ENCODE measurements at places on chromosomes 2 and 18.
A peak's percentile ranks its signal among the peaks of the same experiment; 100 is the strongest.

GRCh38 chr2:122182616-122183355 is 427.3 kb downstream of the TSN start:
- H3K4me1 ChIP-seq = no peaks in the 10 kb centered on the region
- no peak for DNase-seq
- H3K27me3 ChIP-seq = no peaks in the 10 kb centered on the region
- no peak overlapping the region for H3K4me3 ChIP-seq

DNA sequence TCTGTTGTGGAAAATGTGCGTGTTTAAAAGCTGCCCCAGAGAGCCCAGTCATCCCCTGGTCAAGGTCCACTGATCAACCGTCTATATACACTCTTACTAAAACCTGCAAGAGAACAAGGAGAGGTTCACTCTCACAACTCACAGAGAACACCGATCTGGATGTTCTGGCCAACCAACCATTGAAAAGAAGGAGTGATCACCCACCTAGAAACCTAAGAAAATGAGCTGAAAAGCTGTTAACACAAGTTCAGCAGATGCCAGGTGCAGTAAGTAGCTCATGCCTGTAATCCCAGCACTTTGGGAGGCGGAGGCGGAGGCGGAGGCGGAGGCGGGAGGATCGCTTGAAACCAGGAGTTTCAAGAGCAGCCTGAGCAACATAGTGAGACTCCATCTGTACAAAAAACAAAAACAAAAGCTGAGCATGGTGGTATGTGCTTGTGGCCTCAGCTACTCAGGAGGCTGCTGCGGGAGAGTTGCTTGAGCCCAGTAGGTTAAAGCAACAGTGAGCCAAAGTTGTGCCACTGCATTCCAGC is 14.5 kb downstream of the ATG16L1 start:
- H3K4me1 ChIP-seq = no peaks in the 10 kb centered on the region
- no peaks in the 10 kb centered on the region for H3K27me3 ChIP-seq
- H3K27ac ChIP-seq = no peak overlapping the region

DNA sequence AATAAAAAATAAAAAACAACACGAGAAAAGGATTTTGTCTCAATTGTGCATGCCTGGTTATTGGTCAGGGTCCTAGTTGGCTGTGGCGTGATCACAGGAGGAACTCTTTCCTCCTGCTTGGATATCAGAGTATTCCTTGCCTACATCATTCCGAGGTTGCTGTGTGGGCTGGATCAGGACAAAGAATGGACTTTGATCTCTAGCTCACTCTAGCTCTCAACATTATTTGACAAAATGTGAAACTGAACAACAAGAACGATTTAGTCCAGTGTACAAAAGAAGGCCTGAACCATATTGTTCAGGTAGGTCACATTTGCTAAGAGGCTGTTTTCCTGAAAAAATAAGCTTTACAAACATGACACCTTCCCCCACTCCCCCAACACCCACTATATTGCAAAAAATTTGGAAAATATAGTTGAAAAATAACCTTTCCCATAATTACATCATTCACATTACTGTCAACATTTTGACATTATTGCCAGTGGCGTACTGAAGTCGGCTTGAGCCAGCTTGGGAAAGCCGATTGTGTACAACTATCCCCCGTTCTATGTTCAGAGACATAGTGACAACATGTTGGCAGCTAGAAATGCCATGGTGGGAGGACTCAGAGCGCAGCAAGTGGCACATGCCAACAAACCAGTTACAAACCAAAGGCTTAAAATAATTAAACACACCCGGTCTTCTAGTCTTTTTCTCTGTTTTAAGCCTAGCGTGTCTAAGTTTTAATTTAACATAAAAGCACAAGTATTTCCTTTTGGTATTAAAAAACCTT is 179.0 kb downstream of the LPIN1 start:
- H3K4me3 ChIP-seq = no peak overlapping the region
- H3K27me3 ChIP-seq = peaks cover 16% of the 10 kb centered on the region
- H3K27ac ChIP-seq = no peak overlapping the region

GRCh38 chr2:128624956-128625355 is 306.3 kb upstream of the HS6ST1 start:
- peaks cover 3% of the 10 kb centered on the region for H3K27me3 ChIP-seq
- H3K4me1 ChIP-seq = peaks cover 34% of the 10 kb centered on the region
- H3K27ac ChIP-seq = no peak overlapping the region
- H3K36me3 ChIP-seq = no peaks in the 10 kb centered on the region
- no peak for DNase-seq
- H3K4me3 ChIP-seq = no peak overlapping the region

GRCh38 chr2:230901006-230901405 is 24.0 kb downstream of the GPR55 start:
- DNase-seq = no peak
- no peaks in the 10 kb centered on the region for H3K4me1 ChIP-seq
- H3K4me3 ChIP-seq = no peak overlapping the region
- H3K36me3 ChIP-seq = no peaks in the 10 kb centered on the region

DNA sequence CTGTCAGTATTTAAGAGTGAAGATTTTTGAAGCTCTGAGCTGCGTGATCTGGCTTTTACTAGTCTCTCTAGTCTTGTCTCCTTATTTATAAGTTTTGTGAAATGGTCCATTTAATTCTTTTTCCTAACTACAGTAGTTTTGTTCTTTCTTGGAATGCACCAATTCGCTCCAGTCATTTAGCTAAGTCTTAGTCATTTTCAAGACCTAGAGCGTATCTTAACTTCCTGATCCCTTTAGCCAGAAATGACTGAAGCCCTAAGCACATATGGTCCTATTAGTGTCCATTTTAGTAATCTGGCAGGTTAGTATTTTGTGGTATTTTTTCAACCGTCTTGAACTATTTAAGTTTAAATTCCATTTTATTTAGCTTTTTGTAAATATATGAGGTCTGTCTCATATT is 3.6 kb downstream of the BIRC6 start:
- H3K4me3 ChIP-seq = no peak overlapping the region
- peaks cover 1% of the 10 kb centered on the region for H3K4me1 ChIP-seq
- H3K27me3 ChIP-seq = no peaks in the 10 kb centered on the region
- DNase-seq = peak; percentile 56

- no peaks in the 10 kb centered on the region for H3K36me3 ChIP-seq
- H3K27me3 ChIP-seq = no peaks in the 10 kb centered on the region
- no peak overlapping the region for H3K27ac ChIP-seq
- H3K4me3 ChIP-seq = no peak overlapping the region
Measured at GRCh38 chr2:437756-438393, 150.0 kb upstream of the ALKAL2 start.

GRCh38 chr2:150413366-150413765 is 74.1 kb downstream of the RND3 start:
- H3K36me3 ChIP-seq = no peaks in the 10 kb centered on the region
- H3K4me1 ChIP-seq = peaks cover 7% of the 10 kb centered on the region
- no peak overlapping the region for H3K4me3 ChIP-seq
- no peak overlapping the region for H3K27ac ChIP-seq
- DNase-seq = no peak

GRCh38 chr2:231170055-231170454 is 28.4 kb upstream of the ARMC9 start:
- peaks cover 16% of the 10 kb centered on the region for H3K36me3 ChIP-seq
- H3K27me3 ChIP-seq = no peaks in the 10 kb centered on the region
- H3K4me3 ChIP-seq = no peak overlapping the region
- peak overlapping the region; percentile 89 for H3K27ac ChIP-seq
- H3K4me1 ChIP-seq = peaks cover 6% of the 10 kb centered on the region
- DNase-seq = peak; percentile 52

DNA sequence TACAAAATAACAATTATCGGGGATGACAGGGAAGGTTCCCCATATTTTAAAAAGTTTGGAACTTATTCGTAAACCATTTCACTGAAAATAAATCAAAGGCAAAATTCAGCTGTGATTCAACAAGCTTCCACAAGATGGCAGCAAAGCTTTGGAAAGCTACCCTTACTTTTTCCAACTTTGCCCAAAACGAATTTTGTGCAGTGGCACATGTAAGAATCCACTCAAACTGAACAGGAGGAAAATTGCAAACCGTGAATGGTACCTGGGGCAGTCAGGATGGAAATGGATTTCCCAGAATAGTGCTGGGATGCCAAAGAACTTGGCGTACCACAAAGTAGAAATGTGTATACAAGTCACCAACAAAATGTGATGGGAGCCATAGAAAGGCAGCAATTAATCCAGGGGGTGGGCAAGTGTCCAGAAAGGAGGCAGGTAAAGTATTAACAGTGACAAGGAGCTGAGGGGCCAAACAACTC is 10.7 kb downstream of the RPL31 start:
- H3K27me3 ChIP-seq = no peaks in the 10 kb centered on the region
- no peak overlapping the region for H3K27ac ChIP-seq
- peaks cover 24% of the 10 kb centered on the region for H3K36me3 ChIP-seq
- H3K4me1 ChIP-seq = 0 out of 2 replicates have a peak, but pooled peaks cover 2% of the 10 kb centered on the region
- peak; percentile 45 for DNase-seq

- H3K27me3 ChIP-seq = no peaks in the 10 kb centered on the region
- DNase-seq = peak; percentile 15
- H3K4me3 ChIP-seq = no peak overlapping the region
- H3K36me3 ChIP-seq = peaks cover 19% of the 10 kb centered on the region
- peaks cover 11% of the 10 kb centered on the region for H3K4me1 ChIP-seq
- no peak overlapping the region for H3K27ac ChIP-seq
Measured at GRCh38 chr2:203451689-203452088, 83.4 kb downstream of the RAPH1 start.

DNA sequence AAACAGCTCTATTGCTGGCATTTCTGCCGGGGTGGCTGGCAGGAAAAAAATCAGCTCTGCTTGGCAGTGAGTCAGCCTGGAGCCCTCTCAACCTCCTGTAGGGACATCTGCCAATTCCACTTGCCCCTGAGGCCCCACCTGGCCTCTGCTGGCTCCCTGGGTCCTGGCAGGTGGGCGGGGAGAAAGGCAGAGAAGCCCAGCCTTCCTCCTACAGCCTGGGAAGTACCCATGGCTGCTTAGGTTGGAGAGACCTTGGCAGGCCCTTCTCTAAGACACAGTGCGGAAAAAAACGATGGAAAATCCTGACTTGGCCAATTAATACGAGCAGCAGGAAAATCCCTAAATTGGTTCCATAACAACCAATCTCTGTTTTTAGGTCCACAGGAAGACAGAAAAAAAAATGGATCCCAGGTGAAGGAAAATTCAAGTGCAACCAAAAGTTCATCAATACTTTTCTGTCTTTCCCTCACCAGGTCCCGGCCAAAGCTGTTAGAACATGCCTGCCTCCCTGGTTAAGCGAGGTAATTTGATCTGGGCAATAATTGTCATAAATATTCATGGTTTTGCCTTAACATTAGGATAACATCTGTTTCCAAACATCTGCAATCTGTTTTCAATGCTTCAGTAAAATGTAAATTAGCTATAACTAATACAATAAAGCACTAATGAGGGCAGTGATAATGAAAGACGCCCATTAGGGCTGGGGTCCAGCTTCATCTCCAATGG is 245.9 kb downstream of the TFCP2L1 start:
- peaks cover 79% of the 10 kb centered on the region for H3K27me3 ChIP-seq
- H3K4me3 ChIP-seq = no peak overlapping the region
- no peaks in the 10 kb centered on the region for H3K36me3 ChIP-seq
- no peaks in the 10 kb centered on the region for H3K4me1 ChIP-seq

DNA sequence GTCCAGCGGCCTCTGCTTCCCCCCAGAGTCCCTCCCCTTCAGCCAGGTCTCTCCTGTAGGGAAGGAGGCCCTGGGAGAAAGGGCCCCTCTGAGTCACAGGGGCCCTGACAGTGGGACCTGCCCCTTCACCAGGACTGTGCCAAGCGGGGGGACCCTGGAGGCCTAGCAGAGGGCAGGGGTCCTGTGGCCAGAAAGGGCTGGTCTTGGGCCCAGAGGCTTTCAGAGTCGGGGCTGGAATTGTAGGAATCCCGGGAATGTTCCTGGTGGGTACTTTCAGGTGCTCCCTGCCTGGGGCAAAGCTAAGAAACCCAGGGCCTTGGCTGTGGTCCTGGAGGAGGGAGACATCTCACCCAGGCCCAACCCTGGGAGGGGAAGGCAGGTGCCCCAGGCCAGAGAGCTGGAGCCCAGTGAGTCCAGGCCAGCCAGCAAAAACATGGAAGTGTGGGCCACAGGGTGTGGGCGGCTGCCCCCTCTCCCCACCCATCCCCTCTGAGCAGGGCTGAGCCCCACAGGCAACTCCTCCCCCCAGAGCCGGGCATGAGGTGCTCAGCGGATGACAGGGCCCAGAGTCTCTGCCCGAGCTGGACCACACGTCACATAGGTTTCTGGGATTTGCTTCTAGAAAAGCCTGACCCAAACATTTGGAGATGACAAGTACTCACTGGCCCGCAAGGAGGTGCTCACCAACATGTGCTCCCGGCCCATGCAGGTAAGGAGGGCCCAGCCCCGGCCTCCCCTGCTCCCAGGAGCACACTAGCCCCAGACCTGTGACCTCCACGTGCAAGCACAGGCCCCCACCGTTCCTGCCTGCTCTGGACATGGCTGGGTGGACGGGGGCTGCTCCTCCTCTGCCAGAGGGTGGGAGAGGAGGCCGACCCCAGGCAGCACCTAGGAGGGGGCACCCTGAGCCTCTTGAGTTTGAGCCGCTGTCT is 48.2 kb upstream of the ALPP start:
- no peak overlapping the region for H3K4me3 ChIP-seq
- H3K4me1 ChIP-seq = no peaks in the 10 kb centered on the region
- no peaks in the 10 kb centered on the region for H3K27me3 ChIP-seq
- no peak overlapping the region for H3K27ac ChIP-seq
- no peaks in the 10 kb centered on the region for H3K36me3 ChIP-seq
- DNase-seq = no peak

GRCh38 chr18:72674710-72675109 is 130.6 kb upstream of the CBLN2 start:
- H3K27me3 ChIP-seq = no peaks in the 10 kb centered on the region
- no peaks in the 10 kb centered on the region for H3K4me1 ChIP-seq
- H3K27ac ChIP-seq = no peak overlapping the region
- no peak for DNase-seq

DNA sequence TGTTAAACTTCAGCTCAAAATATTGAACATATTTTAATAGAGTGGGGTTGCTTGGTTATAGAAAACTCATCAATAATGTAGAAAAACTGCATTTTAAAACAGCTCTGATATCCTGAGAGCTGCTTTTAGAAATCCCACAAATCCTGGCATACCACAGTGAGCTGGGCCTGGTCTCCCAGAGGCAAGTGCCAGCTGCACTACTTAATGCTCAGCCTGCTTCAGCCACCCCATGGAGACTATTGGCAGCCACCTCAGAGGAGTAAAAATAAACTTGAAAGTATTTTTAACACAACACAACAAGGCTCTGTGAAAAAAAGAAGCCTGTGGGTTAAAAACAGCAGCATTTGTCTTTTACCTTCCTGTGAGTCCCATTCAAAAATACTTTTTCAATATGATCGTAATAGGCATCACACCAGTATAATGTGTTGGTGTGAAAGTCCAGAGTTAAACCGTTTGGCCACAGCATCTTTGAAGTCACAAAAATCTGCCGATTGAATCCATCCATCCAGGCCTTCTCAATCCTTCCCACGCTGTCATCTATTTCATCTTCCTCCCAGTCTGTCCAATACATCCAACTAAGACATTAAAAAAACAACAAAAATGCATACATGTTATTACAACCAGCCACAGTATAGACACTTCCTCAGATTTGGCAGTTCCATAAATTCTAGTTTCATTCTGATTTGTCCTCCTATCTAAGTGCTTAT is 1115.3 kb downstream of the LRP1B start:
- H3K4me3 ChIP-seq = no peak overlapping the region
- H3K27ac ChIP-seq = no peak overlapping the region
- no peaks in the 10 kb centered on the region for H3K36me3 ChIP-seq
- H3K4me1 ChIP-seq = no peaks in the 10 kb centered on the region
- DNase-seq = no peak
- no peaks in the 10 kb centered on the region for H3K27me3 ChIP-seq

Data from IMR-90 (cell line).